ENCODE measurements at places on chromosomes 4 and X.
A peak's percentile ranks its signal among the peaks of the same experiment; 100 is the strongest.

- no peak for DNase-seq
Measured at GRCh38 chrX:99353412-99353811, 1056.7 kb downstream of the PCDH19 start.

DNA sequence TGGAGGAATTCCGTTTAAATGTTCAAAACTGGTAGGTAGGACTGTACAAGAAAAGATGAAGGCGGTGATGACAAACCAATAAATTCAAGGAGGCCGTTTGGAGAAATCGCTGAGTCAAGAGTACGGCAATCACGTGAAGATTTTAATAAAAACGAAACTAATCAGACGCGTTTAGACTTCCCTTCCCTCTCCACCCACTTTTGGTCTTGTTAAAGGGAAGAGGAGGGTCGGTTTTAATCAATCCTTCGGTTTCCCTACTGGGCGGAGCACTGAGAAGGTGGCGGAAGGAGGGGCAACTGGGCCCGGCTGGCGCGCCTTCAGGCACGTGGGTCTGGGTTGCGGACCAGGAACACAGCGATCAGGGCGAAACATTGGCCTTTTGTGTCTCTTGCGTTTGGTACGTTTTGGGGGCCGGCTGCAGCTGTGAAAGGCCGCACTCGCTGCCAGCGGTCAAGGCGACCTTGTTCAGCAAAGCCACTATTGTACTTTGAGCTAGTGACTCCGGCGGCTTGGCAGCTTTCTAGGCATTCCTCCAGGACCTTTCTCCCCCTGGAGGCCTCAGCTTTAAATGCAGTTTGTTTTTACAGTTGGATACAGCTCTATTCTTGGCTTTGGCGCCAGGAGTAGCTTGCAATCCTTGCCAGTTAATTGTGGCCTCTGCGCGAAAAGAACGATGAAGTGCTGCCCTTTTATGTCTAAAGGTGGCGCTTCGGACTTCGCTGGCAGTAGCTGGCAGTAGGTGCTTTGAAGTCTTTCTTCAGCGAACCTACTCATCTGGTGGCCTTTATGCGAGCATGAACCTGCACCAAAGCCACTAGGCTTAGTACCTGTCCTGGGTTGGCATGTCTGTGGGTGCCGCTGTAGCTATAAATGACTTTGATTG, 16.8 kb upstream of the LAMP2 start:
- DNase-seq: peak; percentile 59

DNA sequence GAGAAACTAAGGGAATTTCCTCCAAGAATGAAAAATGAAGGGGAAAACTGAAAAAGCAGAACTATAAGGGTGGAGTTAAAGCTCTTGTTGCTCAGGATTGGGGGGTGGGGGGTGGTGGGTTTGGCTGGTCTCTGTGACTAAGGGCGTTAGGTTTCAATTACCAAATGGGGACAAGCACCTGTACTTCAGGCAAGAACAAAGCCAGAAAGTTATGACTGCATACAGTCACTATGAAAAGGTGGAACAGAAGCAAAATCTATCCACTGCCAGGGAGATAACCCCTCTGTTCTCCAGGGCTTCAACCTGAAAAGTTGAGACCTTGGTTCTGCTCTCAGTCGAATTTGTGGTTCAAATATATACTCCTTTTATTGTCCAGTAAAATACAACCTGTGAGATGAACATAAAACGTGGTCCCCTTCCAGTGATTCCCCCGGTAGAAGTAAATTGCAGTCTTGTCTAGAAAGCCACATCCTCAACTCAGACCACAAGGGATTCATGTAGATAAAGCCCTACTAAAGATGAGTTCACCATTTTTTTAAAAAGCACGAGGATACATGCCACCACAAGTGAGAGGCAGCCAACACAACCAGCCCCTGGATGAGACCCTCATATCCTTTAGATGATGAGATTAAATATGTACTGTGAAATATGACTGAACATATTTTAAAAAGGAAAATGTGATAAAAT, 257.1 kb upstream of the RPS6KA3 start:
- DNase-seq: no peak

GRCh38 chr4:46924789-46925529, 15.9 kb upstream of the COX7B2 start:
- DNase-seq: no peak

DNA sequence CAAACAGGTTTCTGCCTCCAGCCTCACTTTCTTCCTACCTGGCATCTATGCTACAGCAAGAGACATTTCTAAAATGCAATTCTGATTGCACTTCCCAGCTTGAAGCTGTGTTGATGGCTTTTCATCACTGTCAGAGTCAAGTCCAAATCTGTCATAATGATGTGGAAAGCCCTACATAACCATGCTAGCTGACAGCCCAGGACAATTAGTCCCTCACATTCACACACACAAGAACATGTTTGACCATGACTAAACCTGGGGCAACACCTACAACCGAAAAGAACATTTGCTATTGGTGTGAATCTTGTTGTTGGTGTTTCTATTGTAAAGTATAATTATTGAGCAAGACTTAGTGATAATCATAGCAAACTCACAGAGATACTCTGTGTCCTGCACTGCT, 58.2 kb downstream of the PPM1K start:
- no peak for DNase-seq

GRCh38 chrX:6517376-6517775, 17.5 kb downstream of the VCX3A start:
- no peak for DNase-seq

- no peak for DNase-seq
Measured at GRCh38 chrX:105567082-105567481, 255.3 kb upstream of the NRK start.

- DNase-seq: no peak
Measured at GRCh38 chrX:1485033-1485432, 32.3 kb upstream of the ASMTL start.

GRCh38 chrX:103739421-103739820, 28.7 kb downstream of the TMEM31 start:
- DNase-seq: no peak

- DNase-seq: no peak
Measured at GRCh38 chr4:138003248-138003647, 238.9 kb downstream of the SLC7A11 start.

DNA sequence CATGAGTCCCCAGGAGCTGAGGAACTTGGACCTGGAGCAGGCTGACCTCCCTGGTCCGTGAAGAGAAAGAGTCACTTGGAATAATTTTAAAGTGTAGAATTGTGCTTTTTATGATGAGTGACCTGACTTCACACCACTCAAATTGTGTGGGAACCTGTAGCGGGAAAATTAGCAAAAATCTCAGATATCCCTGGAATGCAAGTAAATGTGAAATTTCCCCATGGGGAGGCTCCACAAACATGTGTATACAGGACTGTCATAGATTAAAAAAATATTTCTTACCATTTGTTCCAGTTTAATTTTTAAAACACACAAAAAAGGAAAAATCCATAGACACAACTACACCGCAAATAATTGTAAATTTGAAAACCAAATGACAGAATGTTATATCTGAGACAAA, 1079.6 kb upstream of the PABPC4L start:
- DNase-seq: no peak

DNA sequence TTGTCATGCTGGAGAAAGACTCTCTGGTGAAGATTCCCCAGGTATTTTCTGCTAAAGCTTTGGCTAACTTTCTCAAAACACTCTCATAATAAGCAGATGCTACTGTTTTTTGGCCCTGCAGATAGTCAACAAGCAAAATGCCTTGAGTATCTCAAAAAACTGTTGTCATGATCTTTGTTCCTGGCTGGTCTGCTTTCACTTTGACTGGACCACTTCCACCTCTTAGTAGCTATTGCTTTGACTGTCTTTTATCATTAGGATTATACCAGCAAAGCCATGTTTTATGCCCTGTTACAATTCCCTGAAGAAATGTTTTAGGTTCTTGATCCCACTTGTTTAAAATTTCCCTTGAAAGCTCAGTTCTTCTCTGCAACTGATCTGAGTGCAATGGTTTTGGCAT, 231.5 kb downstream of the SLC7A11 start:
- DNase-seq: no peak

- DNase-seq: no peak
Measured at GRCh38 chrX:40248822-40249221, 151.1 kb upstream of the BCOR start.

DNA sequence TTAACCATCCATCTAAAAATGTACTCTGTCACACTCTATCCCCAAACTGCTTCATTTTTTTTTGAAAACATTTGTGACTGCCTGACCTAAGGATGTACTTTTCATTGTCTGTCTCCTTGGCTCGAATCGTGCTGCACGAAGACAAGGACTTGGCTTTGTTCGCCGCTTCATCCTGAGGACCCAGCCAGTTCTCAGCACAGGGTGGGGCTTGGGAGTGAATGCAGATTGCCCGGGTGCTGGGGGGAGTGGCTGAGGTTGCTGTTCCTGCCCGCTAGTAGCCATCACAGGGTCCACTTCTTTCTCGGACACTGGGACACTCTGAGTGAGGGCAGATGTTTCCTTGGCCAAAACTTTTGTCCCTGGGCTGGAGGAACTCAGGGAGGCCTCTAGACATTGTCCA, 70.1 kb upstream of the CLCN4 start:
- no peak for DNase-seq

DNA sequence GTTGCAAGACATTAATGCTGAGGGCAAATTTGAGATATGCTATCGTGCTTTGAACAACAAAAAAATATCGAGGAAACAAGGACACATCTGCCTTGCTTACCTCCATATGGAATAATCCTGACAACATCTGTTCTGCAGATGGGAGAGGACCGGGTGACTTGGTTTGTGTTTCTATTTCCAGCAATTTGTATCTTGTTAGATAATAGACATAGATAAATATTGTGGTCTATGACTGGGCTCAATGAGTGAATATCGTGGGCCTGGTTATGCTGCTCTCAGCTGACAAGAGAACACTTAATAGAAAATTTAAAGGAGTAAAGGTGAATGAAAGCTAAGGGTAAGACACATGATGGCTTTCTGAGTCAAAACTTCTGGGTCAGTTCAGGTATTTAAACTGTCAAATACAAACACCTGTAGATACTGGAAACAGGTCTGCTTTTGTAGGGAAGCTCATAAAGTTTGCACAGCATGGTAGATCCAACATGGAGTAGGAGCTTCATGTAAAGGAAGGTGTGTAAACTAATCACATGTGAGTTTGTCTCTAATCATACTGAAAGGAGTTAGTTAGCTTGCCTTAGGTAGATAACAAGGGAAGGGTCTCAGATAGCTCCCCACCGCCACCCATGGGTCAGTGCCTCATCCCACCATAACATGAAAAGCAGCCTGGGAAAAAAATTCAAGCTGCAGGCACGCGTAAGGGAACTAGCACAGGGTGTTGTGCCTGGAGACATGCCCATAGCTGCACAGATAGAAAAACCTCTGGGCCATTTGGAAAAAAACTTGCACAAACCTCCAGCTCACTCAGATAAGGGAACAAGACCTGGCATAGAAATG, 904.1 kb upstream of the EPHA5 start:
- DNase-seq: peak; percentile 47

GRCh38 chr4:137226900-137227299, 305.4 kb downstream of the PCDH18 start:
- no peak for DNase-seq

Data from NCI-H2171 (cell line).